ENCODE measurements at places on chromosomes 11 and 22.

DNA sequence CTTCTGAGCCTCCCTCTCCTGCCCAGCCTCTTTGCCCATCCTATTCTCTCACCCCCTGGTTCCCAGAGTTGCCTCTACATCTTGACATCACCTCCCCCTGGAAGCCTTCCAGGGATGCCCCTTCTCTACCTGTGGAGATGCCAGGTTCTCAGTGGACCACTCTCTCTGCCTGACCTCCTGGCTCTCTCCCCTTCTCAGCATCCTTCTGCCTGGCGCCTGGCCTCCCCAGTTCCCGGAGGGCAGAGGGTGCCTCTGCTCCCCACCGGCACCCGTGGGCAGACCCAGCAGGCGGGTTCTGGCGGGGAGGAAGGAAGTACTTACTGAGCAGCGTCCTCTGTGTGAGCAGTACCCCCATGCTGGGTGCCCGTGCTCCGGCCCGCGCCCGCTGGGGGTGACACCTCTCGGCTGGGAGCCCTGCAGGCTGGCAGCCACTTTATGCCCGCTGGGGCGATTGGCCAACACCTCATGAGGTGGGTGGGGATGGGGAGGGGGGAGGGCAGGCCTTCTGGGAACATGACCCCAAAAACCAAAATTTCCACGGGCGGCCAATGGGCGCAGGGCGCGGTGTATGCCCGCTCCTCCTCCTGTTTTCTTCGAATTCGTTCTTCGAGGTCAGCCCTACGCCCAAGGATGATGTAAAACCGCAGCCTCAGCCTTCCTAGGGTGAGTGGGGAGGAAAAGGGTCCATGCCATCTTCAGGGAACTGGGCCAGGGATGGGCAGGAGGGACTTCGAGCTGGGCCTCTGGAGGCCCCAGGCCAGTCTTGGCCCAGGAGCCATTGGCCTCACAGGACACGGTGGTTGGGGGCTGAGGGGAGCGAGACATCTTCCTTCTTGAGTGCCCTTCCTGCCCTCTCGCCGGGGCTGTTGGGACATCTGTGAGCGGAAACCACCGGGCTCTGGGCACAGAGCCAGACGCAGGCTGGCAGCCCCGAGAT is at the start of gene OSM:
Gene OSM, minus strand, starts transcription at position 407 of the 937 bp plus-strand sequence. Its CDS starts 52 bp downstream, at position 355.
- peak; percentile 84 for DNase-seq

DNA sequence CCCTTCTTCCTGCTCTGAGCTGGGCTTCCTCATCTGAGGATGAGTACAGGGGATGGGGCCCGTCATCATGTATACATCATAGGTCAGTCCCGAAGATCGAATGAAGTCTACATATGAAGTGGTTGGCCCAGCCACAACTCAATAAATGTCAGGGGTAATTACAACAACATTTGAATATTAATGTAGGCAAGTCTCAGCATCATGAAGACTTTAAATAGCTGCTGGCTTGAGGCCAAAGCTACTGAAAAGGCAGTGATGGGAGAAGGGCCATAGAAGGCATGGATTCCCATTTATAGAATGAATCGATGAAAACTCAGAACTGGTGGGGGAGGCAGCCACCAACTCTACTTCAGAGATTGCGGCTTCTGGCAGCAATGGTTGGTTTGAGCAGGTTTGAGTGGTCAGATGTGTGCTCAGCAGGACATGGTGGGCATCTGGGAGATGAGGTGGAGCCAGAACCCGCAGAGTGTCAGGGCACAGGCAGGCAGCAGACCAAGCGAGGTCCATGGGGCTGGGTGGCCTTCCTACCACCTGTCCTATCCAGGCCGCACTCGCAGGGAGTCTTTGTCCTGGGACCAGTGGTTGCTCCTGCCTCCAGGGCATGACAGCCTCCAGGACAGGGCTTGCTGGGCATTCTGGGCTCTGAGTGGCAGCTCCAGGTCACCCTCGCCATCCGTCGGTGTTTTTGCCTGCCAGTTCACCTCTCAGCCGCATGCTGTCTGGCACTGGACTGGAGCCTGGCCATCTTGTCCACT is 919.1 kb downstream of the TBC1D22A start:
- DNase-seq, result no peak

DNA sequence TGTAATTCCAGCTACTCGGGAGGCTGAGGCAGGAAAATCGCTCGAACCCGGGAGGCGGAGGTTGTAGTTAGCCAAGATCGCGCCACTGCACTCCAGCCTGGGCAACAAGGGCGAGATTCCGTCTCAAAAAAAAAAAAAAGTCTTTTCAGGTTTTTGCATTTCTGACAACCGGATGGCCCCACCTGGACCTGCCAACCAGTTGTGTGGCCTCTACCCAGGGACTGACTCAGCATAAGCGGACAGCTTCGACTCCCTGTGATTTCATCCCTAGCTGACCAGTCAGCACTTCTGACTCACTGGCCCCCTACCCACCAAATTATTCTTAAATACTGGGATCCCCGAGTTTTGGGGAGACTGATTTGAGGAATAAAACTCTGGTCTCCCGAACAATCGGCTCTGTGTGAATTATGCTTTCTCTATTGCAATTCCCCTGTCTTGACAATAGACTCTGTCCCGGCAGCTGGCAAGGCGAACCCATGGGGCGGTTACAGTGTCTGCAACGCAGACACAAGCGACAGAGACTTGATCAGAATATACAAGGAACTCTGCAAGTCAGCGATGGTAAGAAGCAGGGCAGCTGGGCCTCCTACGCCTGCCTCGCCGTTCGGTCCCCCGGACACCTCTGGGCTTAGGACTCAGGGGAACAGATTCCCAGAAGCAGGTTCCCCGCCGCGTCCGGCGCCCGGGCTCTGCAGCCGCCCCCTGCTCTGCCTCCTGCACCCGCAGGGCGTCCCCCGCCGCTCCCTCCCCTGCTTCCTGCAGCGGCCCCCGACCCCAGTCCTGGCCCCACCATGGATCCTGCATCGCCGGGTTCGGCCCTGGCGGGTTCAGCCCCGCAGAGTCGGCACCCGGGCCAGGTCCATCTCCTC is 741 bp upstream of the TALDO1 start:
- DNase-seq, result peak; percentile 66

DNA sequence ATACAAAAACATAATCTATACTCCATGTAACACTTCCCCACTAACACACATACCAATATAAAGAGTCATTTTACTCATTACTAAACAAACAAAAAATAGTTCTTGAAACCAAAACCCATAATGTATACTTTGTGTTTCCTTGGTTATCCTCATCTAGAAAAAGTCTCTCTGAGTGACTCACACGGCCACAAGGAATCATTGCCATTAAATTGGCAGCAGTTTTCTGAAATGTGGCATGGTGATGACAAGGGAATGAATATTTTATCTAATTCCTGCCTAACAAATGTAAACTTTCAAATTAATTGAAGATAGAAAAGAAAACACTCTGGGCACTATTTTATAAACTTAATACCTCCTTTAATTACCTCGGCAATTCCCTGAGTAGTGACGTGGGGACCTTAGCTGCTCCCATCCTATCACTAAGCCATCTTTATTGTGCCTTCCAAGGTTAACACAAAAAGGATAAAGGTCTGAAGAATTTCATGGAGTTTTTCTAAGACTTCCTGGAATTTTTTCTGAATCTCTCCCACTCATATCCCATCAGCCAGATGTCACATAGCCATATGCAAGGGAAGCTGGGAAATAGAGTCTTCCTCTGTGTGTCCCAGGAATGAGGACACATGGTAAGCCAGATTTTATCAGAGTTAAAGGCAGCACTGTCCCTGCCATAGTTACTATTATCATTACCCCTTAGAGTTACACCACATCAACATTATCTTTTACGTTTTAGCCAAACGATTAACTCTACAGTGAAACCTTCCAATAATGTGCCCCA is 857.2 kb upstream of the TENM4 start:
- no peak for DNase-seq

- DNase-seq, result no peak
These were observed 32.5 kb downstream of the WT1 start for GRCh38 chr11:32402836-32403235.

DNA sequence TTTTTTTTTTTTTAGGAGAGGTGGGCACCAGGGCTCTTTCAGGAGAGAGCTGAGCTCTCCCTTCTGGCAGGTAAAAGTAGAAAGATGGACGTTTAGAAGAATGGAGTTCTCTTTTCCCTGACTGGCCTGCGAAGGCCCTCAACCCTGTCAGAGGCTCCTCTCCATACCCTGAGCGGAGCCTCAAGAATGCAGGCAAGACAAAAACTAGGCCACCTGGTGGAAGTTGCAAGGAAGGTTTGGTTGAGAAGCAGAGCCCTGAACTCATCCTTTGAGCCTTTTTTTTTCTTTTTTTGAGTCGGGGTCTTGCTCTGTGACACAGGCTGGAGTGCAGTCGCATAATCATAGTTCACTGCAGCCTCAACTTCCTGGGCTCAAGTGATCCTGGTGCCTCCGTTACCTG is 1.4 kb downstream of the OTOG start:
- DNase-seq, result no peak

DNA sequence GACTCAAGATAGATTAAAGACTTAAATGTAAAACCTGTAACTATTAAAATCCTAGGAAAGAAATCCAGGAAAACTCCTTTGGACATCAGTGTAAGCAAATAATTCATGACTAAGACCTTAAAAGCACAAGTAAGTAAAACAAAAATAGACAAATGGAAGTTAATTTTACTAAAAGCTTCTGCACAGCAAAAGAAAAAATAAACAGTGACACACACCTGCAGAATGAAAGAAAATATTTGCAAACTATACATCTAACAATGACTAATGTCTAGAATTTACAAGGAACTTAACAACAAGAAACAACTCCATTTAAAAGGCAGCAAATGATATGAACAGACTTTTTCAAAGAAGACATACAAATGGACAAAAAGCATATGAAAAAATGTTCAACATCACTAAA is 359.1 kb downstream of the LUZP2 start:
- DNase-seq, result no peak

GRCh38 chr11:131906963-131907362 is 536.5 kb downstream of the NTM start:
- no peak for DNase-seq

- DNase-seq, result no peak
These were observed 52.1 kb downstream of the MAPK1 start for GRCh38 chr22:21815357-21815756.

- peak; percentile 90 for DNase-seq
These were observed 38.0 kb downstream of the TMEM45B start for GRCh38 chr11:129853518-129854231.

DNA sequence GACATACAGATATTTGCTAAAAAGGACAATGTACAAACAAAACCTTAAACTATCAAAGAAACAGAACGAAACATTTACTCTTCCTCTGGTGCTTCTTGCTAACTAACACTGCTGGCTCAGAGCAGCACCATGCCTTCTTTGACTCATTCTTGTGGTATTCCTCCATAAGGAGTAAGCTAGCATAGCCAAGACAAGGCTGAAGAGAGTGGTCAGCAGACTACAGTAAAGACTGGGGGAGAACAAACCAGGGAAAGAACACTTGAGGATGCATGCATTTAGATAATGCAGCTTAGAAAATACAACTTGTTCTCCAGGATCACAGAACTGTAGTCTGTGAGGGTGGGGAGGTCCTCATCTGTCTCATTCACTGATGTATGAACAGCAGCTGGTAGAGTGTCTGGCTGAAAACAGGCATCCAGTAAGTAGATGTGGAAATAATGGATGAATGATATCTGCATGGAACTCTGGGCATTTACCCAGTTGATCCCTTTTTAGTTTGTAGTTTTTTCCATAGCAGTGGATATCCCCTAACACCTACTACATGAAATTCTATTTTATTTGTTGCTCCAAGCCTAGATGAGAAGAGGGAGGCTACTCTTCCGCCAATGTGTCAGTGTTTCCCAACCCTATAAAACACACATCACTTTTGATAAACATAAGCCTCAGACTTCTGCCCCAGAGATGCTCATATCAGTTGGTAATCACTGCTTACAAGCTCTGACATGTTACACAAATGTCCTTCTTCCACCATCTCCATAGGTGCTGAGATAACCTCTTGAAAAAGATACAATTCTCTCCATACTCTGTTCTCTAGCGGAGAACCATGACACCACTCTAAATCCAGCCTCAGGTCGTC is 7.3 kb downstream of the SNX19 start:
- no peak for DNase-seq

DNA sequence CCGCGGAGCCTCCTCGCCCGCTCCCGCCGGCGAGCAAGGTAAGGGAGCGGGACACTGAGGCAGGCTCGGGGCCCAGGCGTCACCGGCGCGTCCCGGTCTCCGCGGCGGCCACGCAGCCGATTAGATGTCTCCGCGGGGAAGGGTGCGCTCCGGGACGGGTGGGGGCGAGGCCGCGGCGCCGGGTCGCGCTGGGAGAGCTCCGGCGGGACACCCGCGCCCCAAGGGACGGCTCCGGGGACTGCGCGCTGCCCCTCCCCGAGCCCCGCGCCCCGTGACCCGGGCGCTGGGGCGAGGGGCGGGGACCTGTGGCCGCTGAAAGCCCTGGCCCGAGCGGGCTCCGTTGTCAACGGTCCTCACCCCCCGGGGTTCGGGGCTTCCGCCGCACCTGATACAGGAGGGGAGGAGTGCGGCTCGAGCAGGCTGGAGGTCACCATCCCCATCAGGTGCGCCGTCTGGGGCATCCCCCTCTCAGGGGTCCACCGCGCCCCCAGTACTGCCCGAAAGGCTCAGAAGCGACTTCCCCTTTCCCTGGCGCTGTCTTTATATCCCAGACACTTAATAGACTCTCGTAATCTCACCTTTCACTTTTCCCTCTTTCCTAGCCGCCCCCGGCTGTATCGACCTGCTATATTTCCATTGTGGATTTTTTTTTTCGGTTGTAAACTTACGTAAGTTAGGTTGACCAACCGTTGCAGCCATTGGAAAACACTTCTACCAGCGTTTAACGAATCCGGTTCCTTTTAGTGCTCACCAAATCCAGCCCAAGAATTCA is 573 bp downstream of the PPFIA1 start:
- DNase-seq, result peak; percentile 69

DNA sequence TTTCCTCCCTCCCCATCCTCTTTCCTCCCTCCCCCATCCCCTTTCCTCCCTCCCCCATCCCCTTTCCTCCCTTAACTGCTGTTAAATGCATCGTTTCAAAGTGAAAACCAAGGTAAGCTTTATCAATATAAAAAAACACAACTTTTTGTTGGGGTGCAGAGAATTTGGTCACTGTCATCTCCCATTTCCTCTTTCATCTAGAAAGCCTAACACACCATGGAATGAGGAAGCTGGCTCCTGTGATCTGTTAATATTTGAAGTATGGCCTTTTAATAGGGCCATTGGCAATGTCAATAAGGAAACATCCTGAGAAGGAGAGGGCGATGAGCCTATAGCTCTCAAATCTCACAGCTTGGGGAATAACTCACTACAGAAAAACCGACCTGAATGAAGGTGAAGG is 7.0 kb downstream of the EXPH5 start:
- no peak for DNase-seq

GRCh38 chr11:46066335-46066734 is 54.9 kb downstream of the PHF21A start:
- no peak for DNase-seq

- DNase-seq, result no peak
These were observed 34.5 kb upstream of the RIC3 start for GRCh38 chr11:8203414-8203715.

- DNase-seq, result no peak
These were observed 1191.7 kb downstream of the TBC1D22A start for GRCh38 chr22:47954107-47954506.

GRCh38 chr11:122883646-122883979 is 1.1 kb downstream of the JHY start:
- DNase-seq, result no peak
